Aorta (tissue), 5 donors: ENCODE measurements at places on chromosomes 16 and 17.

DNA sequence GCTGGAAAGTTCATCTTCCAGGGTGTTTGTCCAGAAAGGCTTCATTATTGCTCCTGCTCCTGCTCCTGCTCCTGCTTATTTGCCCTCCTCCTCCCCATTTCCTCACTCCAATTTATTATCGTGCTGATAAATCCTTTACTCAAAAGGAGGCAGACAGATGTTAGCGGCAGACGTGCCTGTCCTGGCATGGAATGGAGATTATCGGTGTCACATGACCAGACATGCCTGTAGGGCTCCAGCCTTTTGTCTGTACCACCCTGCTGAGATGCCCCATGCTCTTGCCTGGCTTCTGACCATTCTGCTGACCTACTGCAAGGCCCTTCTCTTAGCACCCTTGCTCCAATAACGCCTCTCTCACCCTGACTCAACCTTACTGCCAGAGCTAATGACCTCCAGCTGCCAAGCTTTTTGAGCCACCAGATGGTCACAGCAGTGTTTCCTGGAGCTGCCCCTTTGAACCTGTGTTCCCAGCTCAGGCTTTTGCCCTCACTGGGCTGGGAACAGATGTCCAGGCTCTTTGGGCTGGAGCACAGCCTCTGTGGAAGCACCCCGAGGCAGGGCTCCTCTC, 12.8 kb downstream of the DNAH9 start:
- H3K4me3 ChIP-seq = no peak overlapping the region
- no peaks in the 10 kb centered on the region for H3K4me1 ChIP-seq
- H3K36me3 ChIP-seq = no peaks in the 10 kb centered on the region
- H3K27ac ChIP-seq = no peak overlapping the region
- no peak for DNase-seq

- H3K27ac ChIP-seq = no peak overlapping the region
- no peak overlapping the region for H3K4me3 ChIP-seq
- DNase-seq = no peak
- H3K36me3 ChIP-seq = no peaks in the 10 kb centered on the region
Measured at GRCh38 chr17:38534498-38534885, 71.3 kb downstream of the SRCIN1 start.

GRCh38 chr16:89561142-89561883, 831 bp downstream of the RPL13 start:
- peak overlapping the region; percentile 45 for H3K4me3 ChIP-seq
- H3K27me3 ChIP-seq = peaks cover 2% of the 10 kb centered on the region
- no peaks in the 10 kb centered on the region for H3K4me1 ChIP-seq
- H3K36me3 ChIP-seq = peaks cover 13% of the 10 kb centered on the region

DNA sequence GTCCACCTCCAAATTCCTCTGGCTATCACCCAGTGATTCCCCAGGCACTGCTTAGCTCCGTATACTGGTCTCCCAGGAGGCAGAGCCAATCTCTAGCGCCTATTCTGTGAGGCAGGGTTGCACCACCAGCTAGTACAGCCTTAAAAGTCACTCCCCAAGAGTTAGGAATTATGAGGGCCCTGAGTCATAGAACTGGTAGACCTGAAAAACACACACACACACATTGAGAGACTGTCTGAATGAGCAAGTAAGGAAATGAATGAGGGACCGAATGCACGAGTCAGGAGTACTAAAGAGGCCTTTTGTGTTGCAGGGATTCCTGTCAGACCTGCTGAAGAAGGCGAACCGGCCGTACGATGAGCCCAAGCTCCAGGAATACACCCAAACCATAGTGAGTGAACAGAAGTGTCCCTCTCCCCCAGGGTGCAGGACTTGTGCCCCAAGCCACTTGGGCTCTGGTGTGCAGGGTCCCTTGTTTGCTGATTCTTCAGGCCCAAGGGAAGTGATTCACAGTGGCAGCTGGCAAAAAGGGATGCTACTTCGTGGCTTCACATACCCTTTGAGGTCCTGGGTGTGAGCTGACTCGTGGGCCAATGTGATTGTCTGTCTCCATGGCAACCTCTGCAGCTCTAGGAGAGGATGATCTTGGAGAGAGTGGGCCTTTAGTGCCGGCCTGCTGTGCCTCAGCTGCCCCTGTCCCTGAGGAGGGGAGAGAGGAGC, 24.7 kb downstream of the CALB2 start:
- H3K4me3 ChIP-seq = no peak overlapping the region
- no peaks in the 10 kb centered on the region for H3K4me1 ChIP-seq
- no peak overlapping the region for H3K27ac ChIP-seq
- H3K36me3 ChIP-seq = no peaks in the 10 kb centered on the region

- no peaks in the 10 kb centered on the region for H3K36me3 ChIP-seq
- H3K27me3 ChIP-seq = no peaks in the 10 kb centered on the region
- H3K4me1 ChIP-seq = no peaks in the 10 kb centered on the region
- H3K4me3 ChIP-seq = no peak overlapping the region
- no peak for DNase-seq
- H3K27ac ChIP-seq = no peak overlapping the region
Measured at GRCh38 chr16:1993731-1994131, 4.0 kb downstream of the SYNGR3 start.

DNA sequence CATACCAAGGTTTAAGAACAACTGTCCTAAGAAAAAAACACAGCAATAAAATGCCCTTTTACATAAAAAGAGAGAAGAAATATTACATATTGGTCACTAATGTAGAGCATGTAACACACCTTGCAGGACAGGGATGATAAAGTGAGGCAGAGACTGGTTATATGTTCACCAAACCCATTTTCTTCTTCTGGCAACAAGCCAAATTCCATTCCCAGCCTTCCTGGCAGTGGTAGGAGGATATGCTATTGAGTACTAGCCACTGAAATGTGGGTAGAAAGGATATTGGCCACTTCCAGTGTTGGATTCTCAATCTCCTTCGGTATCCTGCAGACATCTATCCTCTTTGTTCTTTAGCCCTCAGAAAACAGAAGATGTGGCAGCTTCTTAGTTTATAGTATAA, 105.2 kb upstream of the SHISA6 start:
- no peaks in the 10 kb centered on the region for H3K36me3 ChIP-seq
- no peak for DNase-seq
- no peak overlapping the region for H3K27ac ChIP-seq
- H3K4me1 ChIP-seq = no peaks in the 10 kb centered on the region
- peaks cover 2% of the 10 kb centered on the region for H3K27me3 ChIP-seq

DNA sequence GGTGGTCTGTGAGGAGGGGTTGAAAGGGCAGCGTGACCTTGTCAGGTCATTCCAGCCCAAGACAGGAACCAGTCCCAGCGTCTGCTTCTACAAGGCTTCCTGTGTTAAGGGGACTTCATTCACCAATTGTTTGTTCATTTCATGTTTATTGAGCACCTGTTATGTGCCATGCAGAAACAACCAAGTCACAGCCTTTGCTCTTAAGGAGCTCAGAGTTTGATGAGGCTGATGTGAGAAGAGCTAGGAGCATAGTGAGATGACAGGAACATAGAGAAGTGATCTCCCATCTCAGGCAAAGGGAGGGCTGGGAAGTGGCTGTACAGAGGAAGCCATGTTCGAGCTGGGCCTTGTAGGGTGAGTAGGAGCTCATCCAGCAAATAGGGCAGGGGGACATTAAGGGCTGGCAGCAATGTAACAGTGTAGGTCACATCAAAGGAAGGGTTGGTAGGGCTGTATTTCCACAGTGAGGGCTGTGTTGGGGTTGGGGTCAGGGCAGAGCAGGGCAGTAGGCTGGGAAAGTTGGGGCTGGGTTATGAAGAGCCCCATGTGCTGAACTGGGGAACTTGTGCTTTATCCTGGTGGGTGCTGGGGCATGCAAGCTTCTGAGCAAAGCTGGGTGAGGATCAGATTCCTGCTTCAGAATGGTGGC, 79.8 kb downstream of the ARHGAP23 start:
- no peaks in the 10 kb centered on the region for H3K27me3 ChIP-seq
- no peaks in the 10 kb centered on the region for H3K4me1 ChIP-seq
- no peak overlapping the region for H3K4me3 ChIP-seq
- H3K27ac ChIP-seq = no peak overlapping the region

DNA sequence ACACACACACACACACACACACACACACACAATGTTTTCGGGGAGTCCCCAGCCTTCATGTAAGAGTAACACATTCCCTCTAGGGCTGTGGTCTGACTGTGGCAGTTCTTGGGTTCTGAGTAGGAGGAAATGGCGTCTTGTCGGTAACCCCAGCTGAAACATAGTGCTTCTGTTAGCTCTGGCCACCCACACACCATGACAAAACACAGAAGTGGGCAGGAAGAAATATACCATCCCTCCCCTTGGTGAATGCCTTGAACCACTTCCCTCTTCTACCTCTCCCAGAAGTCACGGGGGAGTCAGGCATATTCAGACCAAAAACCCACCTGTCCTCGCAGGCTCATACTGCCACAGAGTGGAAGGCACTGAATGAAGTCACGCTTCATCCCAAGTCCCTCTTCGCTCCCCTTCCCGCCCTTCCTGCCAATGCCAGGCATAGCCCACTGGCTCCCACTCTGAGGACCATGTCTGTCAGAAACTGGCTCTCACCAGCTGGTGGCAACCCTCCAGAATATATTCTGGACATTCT, 11.5 kb downstream of the SLC35B1 start:
- no peaks in the 10 kb centered on the region for H3K27me3 ChIP-seq
- H3K4me1 ChIP-seq = peaks cover 3% of the 10 kb centered on the region
- peak overlapping the region; percentile 9 for H3K27ac ChIP-seq
- DNase-seq = no peak
